Uterus (tissue), 4 donors: ENCODE measurements at places on chromosomes 7 and 10. TPM values are rescaled to one million over a fixed set of nuclear protein-coding genes. Genes with fewer than 3 reads are reported as not detected.

DNA sequence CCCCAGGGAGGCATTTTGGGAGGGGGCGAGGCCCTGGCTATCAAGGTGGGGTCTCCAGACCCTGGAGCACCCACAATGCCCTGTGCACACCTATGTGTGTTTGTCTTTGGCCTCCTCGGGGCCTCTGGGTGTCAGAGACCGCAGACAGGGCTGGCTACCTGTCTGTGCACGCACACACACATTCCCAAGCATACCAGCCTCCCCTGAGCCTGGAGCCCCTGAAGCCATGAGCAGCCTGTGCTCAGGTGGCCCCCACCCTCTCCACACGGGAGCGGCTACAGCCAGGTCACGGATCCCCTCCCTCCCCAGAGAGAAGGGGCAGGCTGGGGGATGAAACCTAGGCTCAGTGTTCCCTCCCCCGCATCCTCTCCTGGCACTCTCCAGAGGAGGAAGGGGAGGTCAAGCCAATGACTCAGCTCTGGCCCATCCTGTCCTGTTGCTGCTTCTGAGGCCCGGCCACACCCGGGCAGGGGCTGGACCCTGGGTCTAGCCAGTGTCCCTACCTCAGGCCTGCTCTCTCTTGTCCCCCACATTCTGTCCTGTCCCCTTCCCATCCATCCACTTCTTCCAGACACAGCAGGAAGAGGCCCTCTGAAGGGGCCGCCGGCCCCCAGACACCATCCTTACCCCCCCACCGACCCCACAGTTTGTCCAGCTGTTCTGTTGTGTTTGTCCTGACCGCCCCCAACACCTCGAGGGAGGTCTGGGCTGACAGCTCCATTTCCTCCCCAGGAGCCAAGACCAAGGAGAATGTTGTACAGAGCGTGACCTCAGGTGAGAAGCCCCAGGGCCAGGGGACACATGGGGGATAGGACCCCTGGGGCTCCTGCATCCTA lies 720 bp downstream of the SNCG start:
- peaks cover 4% of the 10 kb centered on the region for H3K4me1 ChIP-seq
- peak; percentile 83 for DNase-seq
- no peaks in the 10 kb centered on the region for H3K27me3 ChIP-seq
- peak overlapping the region; percentile 0 for H3K4me3 ChIP-seq

GRCh38 chr10:34702093-34702937 lies 112.8 kb downstream of the PARD3 start:
- no peaks in the 10 kb centered on the region for H3K36me3 ChIP-seq
- peak overlapping the region; percentile 68 for H3K27ac ChIP-seq
- no peak overlapping the region for H3K4me3 ChIP-seq
- H3K4me1 ChIP-seq: no peaks in the 10 kb centered on the region
- no peak for DNase-seq

DNA sequence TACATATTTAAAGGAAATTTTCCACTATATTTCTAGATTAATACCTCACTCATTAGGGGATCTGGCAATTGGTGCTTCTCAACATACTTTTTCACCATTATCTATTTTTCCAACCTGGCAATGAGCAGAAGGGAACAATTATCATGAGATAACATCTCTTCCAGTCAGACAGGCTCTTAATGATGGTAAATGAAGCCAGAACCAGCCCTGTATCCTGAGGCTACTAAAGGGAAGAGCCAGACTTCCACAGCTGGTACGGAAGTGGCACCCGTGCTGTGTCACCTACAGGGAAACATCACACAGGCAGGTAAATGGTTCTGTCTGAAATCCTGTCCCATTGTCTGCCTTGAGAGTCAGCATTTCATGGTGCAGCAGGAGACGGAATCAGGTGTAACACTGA lies 75.9 kb downstream of the ELMO1 start:
- H3K4me3 ChIP-seq: no peak overlapping the region
- H3K36me3 ChIP-seq: no peaks in the 10 kb centered on the region
- DNase-seq: no peak
- H3K4me1 ChIP-seq: no peaks in the 10 kb centered on the region
- H3K27me3 ChIP-seq: no peaks in the 10 kb centered on the region

GRCh38 chr7:50329775-50330174 lies 25.3 kb downstream of the IKZF1 start:
- H3K4me3 ChIP-seq: no peak overlapping the region
- H3K4me1 ChIP-seq: no peaks in the 10 kb centered on the region
- DNase-seq: no peak

DNA sequence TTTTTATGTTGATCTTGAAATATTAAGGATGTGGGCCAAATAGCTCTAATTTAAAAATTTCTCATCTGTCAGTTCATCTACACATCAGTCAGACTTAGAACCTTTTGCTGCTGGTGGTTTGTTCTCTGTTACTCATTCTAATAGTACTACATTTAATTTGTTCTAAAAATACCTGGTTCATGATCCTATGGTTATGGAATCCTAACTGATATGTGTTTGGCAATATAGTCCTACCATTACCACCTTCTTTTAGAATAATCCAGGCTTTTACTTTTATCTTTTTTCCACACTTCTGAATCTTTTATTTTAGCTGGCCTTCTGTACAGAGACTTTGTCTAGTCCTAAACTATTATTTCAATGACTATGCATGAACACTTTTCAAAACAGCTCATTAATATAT lies 116.9 kb downstream of the SVOPL start:
- no peaks in the 10 kb centered on the region for H3K27me3 ChIP-seq
- no peak for DNase-seq
- H3K4me1 ChIP-seq: no peaks in the 10 kb centered on the region
- no peak overlapping the region for H3K27ac ChIP-seq
- no peak overlapping the region for H3K4me3 ChIP-seq

DNA sequence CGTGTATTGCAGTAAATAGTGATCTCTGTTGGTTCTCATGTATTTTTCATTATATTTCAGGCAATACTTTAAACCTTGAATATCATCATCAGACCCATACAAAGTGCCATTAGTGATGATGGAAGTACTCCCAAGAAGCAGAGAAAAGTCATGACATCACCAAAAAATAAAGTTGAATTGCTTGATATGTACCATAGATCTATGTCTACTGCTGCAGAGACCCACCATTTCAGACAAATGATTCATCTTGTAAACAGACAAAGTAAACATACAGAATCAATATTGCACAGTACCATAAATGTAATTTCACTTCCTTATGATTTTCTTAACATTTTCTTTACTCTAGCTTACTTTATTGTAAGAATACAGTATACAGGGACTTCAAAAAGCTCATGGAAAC lies 347.8 kb downstream of the IPMK start:
- H3K27ac ChIP-seq: no peak overlapping the region
- no peak overlapping the region for H3K4me3 ChIP-seq
- no peaks in the 10 kb centered on the region for H3K36me3 ChIP-seq
- no peaks in the 10 kb centered on the region for H3K27me3 ChIP-seq
- H3K4me1 ChIP-seq: no peaks in the 10 kb centered on the region
- DNase-seq: no peak

DNA sequence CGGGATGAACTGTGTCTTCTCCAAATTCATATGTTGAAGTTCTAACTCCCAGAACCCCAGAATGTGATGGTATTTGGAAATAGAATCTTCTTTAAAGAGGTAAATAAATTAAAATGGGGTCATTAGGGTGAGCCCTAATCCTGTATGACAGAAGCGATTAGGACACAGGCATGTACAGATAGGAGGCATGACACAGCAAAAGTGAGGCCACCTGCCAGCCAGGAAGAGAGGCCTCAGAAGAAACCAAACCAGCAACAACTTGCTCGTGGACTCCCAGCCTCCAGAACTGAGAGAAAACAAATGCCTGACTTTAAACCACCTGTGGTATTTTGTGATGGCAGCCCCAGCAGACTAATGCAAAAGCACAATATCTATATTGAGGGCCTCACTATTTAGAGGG lies 214.3 kb downstream of the NEBL start:
- H3K27me3 ChIP-seq: no peaks in the 10 kb centered on the region
- H3K27ac ChIP-seq: no peak overlapping the region
- DNase-seq: no peak
- H3K4me1 ChIP-seq: no peaks in the 10 kb centered on the region

GRCh38 chr10:30111340-30112022 lies 52.1 kb upstream of the JCAD start:
- no peak overlapping the region for H3K27ac ChIP-seq
- DNase-seq: no peak
- H3K4me1 ChIP-seq: no peaks in the 10 kb centered on the region
- H3K36me3 ChIP-seq: no peaks in the 10 kb centered on the region

DNA sequence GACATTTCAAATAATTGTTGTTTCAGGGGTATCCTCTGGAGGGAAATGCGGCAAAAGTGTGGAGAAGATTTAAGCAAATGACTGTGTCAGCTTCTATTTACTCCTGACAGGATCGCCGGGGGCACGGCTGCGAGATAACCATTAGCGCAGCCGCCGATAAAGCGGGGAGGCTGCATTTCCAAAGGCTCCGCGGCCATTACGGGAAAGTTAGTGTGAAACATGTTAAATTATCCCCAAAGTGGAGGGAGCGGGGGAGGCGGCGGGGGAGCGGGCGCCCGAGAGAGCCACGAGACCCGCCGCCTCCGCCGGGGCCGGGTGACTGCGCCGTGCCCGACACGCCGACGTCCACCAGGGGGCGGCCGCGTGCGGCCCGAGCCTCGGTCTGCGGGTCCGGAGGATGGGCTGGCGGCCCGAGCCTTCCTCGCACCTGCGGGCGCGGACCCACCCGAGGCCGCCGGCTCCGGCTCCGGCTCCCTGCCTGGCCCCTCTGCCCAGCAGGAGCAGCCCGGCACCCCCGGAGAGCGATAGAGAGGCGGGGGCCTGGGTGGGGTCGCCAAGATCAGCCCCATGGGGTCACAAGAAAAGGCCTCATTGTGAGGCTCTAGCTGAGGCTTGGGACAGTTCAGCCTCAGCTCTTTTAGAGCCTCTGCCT lies 74.4 kb upstream of the PAX2 start:
- DNase-seq: no peak
- H3K4me1 ChIP-seq: peaks cover 5% of the 10 kb centered on the region
- no peaks in the 10 kb centered on the region for H3K27me3 ChIP-seq
- no peak overlapping the region for H3K4me3 ChIP-seq
- no peak overlapping the region for H3K27ac ChIP-seq

DNA sequence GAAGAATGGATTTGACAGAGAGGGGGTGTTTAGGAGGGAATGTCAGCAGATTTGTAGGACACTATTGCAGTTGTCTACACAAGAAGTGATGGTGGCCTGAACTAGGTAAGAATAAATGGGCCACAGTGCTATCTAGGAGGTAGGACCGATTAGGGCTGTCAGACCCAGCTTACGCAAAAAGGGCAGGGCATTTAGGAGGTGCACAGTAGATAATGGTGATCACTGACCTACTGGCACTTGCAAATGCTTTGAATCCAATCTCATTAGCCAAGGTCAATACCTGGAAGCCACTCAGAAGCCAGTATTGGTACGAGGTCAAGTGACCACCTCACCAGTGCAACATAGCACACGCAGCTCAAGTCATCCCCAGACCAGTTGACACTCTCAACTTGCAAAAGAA lies 330.9 kb downstream of the KCNMA1 start:
- H3K27me3 ChIP-seq: no peaks in the 10 kb centered on the region
- H3K4me3 ChIP-seq: no peak overlapping the region
- no peak overlapping the region for H3K27ac ChIP-seq
- H3K4me1 ChIP-seq: peaks cover 3% of the 10 kb centered on the region
- no peak for DNase-seq
- H3K36me3 ChIP-seq: no peaks in the 10 kb centered on the region

DNA sequence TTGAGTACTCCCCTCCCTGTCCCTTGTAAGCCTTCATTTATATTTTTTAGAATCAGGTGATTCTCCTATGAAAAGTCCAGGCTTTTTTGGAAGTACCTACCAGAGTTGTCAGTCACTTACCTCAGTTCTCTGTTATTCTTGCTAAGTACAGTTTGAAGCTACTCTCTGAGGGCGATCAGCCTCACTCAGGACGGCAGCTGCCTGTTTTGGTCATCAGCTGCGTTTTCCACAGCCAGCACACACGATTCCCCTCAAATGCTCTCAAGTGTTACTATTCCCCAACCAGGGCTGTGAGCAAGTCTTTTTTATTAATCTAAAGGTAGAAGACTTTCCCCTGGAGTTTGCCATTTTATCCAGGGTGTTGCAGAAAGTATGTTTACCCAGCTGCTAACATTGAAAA lies 328.6 kb downstream of the SUGCT start:
- no peaks in the 10 kb centered on the region for H3K27me3 ChIP-seq
- no peak overlapping the region for H3K4me3 ChIP-seq
- H3K27ac ChIP-seq: no peak overlapping the region

DNA sequence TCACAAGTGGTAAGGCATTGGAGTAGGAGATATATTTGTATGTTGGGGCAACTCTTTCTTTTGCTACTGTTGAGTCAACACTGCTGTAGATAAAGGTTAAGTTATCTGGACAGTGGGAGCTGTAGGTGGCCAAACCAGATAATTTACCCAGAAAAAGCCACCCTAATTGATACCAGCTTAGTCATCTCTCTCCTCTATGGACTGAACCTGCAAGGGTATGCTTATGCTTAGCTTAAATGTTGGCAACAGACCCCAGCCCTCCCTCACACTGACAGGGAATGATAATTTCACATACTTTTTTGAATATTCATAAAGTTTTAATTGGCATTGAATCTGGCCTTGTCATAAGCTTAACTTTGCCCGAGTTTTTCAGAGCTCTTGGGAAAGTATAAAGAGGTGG lies 66.3 kb downstream of the CREB5 start:
- H3K36me3 ChIP-seq: no peaks in the 10 kb centered on the region
- no peak for DNase-seq

DNA sequence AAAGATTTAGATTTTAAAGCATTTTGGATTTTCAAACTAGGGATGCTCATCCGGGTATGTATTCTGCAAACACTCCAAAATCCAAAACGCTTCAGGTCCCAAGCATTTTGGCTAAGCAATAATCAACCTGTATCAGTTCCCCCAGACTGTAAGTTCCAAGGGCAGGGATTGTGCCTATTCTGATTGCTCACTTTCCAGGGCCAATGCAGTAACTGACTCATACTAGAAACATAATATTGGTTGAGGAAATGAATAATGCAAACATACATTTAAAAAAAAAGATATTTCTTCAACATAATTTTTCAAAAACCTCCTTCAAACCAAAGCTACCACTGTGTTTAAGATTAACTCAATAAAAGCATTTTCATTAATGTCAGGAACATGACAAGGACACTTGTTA lies 69.5 kb downstream of the HIBADH start:
- no peaks in the 10 kb centered on the region for H3K27me3 ChIP-seq
- no peak overlapping the region for H3K4me3 ChIP-seq
- H3K36me3 ChIP-seq: no peaks in the 10 kb centered on the region
- no peak for DNase-seq
- no peaks in the 10 kb centered on the region for H3K4me1 ChIP-seq
- no peak overlapping the region for H3K27ac ChIP-seq

GRCh38 chr7:27846388-27846787 lies 106.4 kb downstream of the TAX1BP1 start:
- no peak overlapping the region for H3K4me3 ChIP-seq
- no peaks in the 10 kb centered on the region for H3K27me3 ChIP-seq
- no peak for DNase-seq
- H3K4me1 ChIP-seq: no peaks in the 10 kb centered on the region
- no peak overlapping the region for H3K27ac ChIP-seq

The HKDC1 gene
- total RNA-seq: 0.27 TPM

The SFXN3 gene
- 75.9 TPM for total RNA-seq

The IRF5 gene
- 52.5 TPM for total RNA-seq

The VSIR gene
- 127 TPM for total RNA-seq

The CASD1 gene
- 16.8 TPM for total RNA-seq

The PRPS1L1 gene
- not detected for total RNA-seq

The IL6 gene
- 11.2 TPM for total RNA-seq

The TMEM130 gene
- not detected for total RNA-seq
